ENCODE measurements at places on chromosomes 12 and 14.

DNA sequence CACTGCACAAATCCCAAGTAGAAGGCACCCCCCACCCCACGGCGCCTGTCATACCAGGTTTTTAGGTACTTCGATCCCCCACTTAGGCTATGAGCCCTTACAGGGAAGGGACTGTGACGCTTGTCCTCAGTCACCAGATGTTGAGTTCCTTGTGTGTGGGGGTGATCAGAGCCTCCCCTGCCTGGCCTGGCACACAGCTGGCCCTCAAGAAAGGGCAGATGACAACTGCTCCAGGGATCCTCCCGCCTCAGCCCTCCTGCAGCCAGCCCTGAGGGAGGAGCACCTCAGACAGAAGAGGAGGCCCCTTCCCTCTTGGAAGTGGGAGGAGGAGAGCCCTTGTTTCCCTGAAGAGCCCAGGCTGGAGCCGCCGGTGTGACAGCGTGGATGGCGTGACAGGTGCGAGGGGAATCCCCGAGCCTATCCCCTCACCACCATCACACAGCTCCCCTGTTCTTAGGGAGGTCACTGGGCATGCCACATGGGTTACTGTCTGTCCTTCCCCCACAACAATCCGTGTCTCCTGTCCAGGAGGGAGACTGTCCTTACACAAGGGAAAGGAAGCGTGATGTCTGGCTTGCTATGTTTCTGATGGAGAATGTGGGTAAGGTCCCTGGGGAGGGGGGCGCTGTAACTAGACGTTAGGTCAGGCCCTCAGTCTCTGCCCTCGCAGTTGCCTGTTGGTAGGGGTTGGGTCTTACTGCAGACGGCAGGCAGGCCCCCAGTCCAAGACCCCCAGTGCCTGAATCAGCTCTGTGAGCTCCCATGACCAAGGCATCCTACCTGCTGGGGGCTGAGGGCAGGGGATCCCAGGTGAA, 31.4 kb downstream of the P2RX4 start:
- DNase-seq, result no peak

- DNase-seq, result no peak
These were observed 50.2 kb downstream of the TPCN1 start for GRCh38 chr12:113271466-113271852.

DNA sequence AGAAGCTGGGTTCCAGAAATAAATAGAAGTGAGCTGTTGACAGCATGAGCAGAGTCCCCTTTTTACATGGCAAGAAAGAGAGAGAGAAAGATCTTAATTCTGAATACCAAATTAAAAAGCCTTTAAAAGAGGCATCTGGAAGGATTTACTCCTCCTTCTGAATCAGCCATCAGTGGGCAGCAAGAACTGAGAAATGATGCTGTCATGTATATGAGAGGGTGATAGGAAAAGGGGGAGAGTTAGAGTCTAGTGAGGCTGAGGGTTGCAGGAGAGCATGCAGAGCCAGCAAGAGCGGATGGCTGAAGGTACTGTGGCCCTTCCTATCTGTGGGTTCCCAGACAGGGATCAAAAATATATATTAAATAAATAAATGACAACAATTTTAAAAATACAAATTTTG, 34.5 kb upstream of the GNG2 start:
- DNase-seq, result no peak

DNA sequence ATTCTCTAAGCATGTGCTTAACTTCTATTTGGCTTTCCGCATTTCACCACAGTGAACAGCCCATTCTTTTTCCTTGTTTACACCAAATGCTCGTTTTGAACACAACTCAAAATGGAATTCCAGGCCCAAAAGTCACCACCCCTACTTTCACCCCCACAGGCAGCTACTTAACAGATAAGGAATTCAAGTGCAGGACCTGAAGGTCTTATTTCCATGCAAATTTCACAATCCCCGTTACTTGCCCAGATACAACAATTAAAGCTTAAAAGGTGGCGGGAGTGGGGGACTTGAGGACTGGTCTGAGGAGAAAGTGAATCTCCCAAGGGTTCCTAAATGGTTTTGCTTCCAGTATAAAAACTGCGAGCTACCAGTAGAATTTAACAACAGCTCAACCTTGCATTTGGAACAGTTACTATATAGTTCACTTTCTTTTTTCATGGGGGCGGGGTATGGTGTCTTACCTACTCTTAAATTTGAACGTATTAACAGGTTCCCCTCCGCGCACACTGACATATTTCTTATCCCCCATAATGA, 3.7 kb downstream of the USP44 start:
- DNase-seq, result no peak

DNA sequence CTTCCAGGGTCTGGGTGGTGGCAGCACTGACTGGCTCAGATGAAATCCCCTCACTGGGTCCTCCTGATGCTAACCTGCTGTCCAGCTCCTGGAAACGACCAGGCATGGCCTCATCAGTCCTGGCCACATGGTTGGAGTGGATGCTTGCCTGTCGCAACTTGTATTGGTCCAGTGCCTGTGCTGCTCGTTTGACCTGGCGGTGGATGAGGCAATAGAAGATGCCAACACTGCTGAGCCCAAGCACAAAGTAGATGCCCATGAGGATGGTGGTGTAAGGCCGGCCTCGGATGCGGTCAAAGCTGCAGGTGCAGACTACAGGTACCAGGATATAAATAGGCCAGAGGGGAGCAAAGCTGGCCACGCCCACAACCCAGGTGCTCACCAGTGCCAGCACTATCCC, 1.2 kb downstream of the GPR84 start:
- no peak for DNase-seq

DNA sequence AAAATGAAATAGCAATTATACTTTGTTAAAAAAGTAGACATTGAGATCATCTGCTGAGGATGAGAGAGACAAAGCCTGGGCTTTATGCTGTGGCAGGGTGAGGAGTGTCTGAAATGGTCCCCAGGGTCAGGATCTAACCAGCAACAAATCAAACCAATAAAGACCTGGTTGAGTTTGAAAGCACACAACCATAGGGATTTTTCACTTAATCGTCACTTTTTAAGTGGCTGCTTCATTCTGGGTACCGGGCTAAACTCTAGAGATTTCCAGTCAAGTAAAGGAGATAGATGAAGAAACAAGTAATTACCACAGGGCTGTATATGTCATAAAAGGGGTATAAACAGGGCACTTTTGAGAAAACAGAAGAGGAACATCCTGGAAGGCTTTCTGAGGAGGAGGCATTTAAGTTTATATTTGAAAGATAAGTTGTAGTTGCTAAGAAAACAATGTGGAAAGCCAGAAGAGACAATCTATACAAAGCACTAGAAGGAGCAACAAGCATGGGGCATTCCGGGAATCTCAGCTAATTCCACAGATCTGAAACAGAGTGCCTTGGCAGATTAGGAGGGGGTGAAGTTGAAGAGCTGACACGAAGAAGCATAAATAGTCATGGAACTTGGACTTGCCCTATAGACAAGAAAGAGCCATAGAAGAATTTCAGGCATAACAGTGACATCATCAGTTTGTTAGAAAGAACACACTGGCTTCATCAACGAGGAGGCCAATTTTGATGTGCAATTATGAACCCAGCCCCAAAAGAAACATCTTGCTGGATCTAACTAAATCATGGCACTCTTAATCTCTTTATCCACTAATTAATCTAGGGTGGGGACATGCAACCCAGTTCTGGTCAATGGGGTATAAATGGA, 46.9 kb upstream of the FRS2 start:
- no peak for DNase-seq

DNA sequence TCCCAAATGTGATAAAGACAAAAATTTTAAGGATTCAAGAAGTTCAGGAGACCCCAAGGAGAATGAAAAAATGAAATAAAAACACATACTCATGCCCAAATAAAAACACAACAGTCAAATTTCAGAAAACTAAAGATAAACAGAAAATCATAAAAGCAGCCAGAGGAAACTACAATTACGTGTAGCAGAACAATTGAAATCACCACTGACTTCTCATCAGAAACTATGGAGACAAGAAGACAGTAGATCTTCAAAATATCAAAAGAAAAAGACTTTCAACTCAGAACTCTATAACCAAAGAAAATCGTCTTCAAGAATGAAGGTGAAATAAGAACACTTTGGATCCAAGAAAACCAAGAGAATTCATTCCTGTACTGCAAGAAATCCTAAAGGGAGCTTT, 54.9 kb downstream of the DIO3 start:
- no peak for DNase-seq

GRCh38 chr12:102415515-102415914, 64.8 kb downstream of the IGF1 start:
- DNase-seq, result no peak

GRCh38 chr12:75960086-75960910, 71.3 kb downstream of the PHLDA1 start:
- DNase-seq, result no peak

GRCh38 chr14:39434401-39434800, 2.2 kb upstream of the FBXO33 start:
- no peak for DNase-seq

- DNase-seq, result no peak
These were observed 150.9 kb downstream of the TTLL5 start for GRCh38 chr14:75811872-75812499.

GRCh38 chr12:48787791-48788523, 932 bp downstream of the ADCY6 start:
- no peak for DNase-seq

DNA sequence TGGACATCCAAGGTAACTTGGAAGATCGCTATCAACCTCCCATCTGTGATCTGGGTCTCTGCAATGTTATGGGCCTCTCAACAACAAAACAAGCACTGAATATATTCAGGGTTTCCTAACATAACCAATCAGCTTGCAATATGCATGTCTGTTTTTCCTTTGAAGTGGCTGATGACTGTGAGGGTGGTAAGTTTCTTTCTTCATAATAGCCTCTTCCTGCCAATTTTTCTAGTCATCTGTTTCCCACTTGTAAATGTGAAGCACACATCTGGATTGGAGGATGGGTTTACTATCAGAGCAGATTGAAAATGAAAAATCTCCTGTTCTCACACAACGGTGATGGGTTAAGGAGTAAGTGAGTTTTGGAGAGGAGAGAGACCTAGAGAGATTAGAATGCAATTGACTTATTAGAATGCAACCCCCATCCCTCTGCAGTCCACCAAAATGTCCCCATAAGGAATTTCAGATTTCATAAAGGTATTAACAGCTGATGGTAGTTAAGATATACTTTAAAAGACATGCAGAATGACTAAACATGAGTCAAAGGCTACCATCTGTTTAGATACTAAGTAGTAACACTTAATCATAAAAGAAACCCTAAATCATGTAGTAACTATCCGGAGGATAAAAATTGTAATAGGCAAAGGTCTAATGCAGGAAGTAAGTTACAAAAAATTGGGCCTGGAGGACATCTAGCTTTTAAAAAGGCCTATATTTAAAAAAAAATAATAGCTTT, 58.4 kb upstream of the SAV1 start:
- no peak for DNase-seq

- no peak for DNase-seq
These were observed 9.2 kb upstream of the TMEM229B start for GRCh38 chr14:67497716-67498115.

DNA sequence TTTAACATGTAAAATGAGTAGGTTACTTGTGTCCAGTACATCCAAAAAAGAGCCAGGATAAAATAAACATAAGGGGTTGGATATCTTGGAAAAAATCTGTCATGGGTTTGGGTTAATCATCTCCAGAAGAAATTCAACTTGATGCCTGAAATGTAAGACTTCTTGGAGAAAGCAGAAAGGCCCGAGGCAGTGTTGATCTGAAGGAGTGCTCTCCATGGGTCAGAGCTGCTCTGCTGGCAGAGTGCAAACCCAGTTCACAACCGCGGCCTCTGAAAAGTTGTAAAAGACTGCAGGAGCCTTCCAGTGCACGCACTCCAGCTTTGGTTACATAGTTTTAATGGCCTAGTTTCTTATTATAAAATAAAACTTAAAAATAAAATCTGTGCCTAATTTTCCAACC, 97.3 kb upstream of the ALX1 start:
- DNase-seq, result no peak

DNA sequence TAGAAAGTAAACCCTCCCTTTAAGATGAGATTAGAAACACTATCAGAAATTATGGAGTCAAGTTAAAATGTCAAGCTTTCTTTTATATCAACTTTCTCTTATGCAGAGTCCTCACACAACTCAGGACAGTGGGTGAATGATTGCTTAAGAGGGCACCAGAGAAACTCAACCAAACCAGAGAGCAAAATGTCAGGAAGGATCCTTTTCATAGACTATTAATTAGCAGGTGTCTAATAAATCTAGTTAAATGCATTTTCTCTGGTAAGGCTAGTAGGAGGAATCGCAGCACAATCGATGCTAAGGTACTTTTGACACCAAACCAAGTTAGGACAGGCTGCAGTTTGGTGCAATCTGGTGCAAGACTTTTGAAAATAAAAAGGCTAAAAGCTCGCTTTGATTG, 614.7 kb upstream of the FOXG1 start:
- no peak for DNase-seq

- DNase-seq, result no peak
These were observed 140.3 kb upstream of the AEBP2 start for GRCh38 chr12:19298836-19299605.

Measured in brain pericyte (primary cell).